Panc1 (cell line): ENCODE measurements at places on chromosomes 2 and 18. TPM values are rescaled to one million over a fixed set of nuclear protein-coding genes. Genes with fewer than 3 reads are reported as not detected.

Gene CLEC4F
- not detected for total RNA-seq

Gene TEKT4
- 0.26 TPM for total RNA-seq

GRCh38 chr2:96329456-96329855 lies 4.3 kb downstream of the ITPRIPL1 start:
- peaks cover 4% of the 10 kb centered on the region for H3K4me1 ChIP-seq
- H3K36me3 ChIP-seq = no peaks in the 10 kb centered on the region; the same call in 1 of the 2 replicates
- DNase-seq = no peak
- no peak overlapping the region for H3K27ac ChIP-seq
- no peaks in the 10 kb centered on the region for H3K27me3 ChIP-seq

- H3K36me3 ChIP-seq = no peaks in the 10 kb centered on the region
- H3K27ac ChIP-seq = no peak overlapping the region
- no peaks in the 10 kb centered on the region for H3K27me3 ChIP-seq
These were observed 104.2 kb upstream of the PID1 start for GRCh38 chr2:229375251-229375650.

- no peaks in the 10 kb centered on the region for H3K36me3 ChIP-seq
- H3K4me1 ChIP-seq = no peaks in the 10 kb centered on the region
- H3K4me3 ChIP-seq = no peak overlapping the region
- H3K27me3 ChIP-seq = peaks cover 2% of the 10 kb centered on the region; the same call in 1 of the 2 replicates
These were observed 104.7 kb downstream of the TSN start for GRCh38 chr2:121860033-121860757.

DNA sequence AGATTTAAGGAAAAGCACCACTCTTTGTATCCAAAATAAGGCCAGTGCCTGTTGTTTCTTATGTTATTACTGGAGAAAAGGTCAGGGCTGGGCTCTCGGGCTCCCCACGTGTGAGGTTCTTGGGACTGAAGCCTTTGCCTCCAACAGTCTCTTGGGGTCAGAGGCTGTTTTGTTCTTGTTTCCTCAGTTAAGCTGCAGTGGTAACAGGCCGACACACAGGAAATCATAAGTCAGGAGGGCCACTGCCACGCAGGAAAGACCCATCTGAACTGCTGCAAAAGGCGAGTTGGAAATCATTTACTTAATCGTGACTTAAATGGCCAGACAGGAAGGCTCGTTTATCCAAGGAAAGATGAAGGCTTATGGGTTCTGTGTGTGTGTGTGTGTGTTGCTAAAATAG lies 30.3 kb upstream of the IL37 start:
- H3K27ac ChIP-seq = no peak overlapping the region
- no peaks in the 10 kb centered on the region; the same call in 1 of the 2 replicates for H3K4me1 ChIP-seq
- no peak for DNase-seq
- H3K27me3 ChIP-seq = no peaks in the 10 kb centered on the region
- no peak overlapping the region for H3K4me3 ChIP-seq

DNA sequence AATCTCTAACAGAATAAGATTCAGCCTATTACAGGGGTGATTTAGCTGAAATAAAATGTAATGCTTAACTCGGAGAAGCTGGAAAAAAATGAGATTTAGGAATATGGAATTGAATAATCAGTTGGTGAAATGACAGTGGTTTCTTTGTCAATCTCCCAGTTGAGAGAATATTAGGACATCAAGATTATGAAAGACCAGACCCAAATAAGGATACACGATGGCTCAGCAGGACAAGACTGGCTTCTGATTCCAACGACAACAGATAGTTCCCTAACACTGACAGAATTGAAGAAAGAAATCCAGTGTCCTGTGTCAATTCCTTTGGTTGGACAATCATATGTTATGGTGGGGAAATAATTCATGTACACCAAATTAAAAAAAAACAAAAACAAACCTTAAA lies 55.8 kb downstream of the HRH4 start:
- H3K4me1 ChIP-seq = no peaks in the 10 kb centered on the region
- 0 out of 2 replicates have a peak, but pooled peaks cover 4% of the 10 kb centered on the region for H3K27me3 ChIP-seq
- DNase-seq = no peak
- H3K36me3 ChIP-seq = no peaks in the 10 kb centered on the region
- no peak overlapping the region for H3K27ac ChIP-seq

DNA sequence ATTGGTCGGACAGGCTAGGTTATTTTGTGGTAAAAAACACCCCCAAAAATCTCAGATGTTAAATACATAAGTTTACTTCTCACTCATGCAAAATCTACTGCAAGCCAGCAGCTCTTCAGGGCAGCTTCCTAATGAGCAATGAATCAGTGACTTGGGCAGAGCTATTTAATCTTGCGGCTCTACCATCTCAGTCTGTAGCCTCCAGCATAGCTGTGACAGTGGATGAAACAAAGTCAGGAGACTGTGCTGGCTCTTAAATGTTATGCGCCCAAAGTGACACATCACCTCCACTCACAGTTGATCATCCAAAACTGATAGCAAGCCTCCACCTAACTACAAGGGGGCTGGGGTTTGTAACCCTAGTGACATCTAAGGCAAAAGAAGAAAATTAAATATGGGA lies 571.9 kb downstream of the METTL4 start:
- no peaks in the 10 kb centered on the region for H3K27me3 ChIP-seq
- no peak for DNase-seq
- no peak overlapping the region for H3K27ac ChIP-seq
- no peaks in the 10 kb centered on the region for H3K4me1 ChIP-seq
